Hematopoietic multipotent progenitor cell (in vitro differentiated cells): ENCODE measurements at places on chromosomes 5 and 9.

DNA sequence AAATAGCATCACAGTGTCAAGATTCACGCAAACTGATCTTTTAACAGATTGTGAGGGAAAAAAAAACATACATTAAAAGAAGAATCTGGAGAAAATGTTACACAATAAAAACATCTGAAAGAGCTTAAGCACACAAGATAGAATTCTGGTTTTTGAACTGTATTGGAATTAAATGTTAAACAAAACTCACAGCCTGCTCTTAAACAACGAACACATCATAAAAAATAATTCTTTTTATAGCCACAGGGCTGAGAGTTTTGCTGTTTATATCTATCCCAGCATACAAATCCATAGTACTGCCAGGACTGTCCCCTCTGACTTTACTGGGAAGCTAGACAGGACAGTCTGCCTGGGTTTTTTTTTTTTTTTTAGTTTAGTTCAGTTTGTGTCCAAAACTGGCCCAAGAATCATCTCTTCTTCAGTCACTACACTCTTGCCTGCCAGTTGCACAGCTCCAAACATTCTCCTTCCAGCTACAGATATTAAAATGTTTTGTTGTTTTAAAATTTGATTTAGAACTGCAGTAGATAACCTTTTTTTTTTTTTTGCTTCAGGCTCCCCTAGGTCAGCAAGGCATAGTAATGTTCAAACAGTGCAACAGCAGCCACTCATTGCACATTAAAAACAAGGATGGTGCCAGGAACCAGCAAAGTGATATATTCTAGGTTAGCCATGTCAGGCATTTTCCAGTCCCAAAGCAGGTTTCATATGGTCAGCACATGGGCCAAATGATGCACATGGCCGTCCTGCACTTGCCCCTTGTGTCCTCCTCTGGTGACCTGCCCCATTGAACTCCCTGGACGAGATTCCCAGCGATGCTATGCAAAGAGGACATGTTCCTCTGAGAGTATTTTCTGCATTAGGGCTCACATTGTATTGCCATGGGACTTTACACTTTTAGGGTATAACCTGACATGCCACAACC, 173.6 kb downstream of the ARL15 start:
- no peak for DNase-seq

GRCh38 chr9:129609486-129610212, 11.3 kb downstream of the C9orf50 start:
- no peak for DNase-seq

- no peak for DNase-seq
Measured at GRCh38 chr9:121324316-121324715, 45.7 kb downstream of the STOM start.

GRCh38 chr5:180390441-180391190, 37.5 kb upstream of the GFPT2 start:
- no peak for DNase-seq

DNA sequence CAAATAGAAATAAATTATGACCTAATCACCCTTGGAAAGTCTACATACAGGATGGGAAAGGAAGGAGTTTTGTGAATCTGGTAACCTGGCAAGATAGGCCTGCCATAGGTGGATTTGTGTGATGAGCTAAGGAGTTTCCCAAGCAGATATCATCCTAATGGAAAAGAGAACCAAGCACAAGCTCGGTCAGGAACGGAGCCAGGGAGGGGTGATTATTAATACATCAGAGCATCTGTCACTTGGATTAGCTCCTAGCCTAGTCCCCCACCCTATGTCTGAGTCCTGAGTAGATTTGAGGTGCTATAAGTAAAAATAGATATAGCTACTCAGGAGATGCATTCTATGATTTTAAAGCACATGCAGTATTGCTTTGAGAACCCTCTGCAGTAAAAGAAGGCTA, 57.3 kb upstream of the SMARCA2 start:
- DNase-seq = no peak

GRCh38 chr5:179255527-179256327, 89.5 kb downstream of the ADAMTS2 start:
- no peak for DNase-seq

- no peak for DNase-seq
Measured at GRCh38 chr9:77946296-77946695, 85.3 kb downstream of the GNAQ start.

GRCh38 chr9:73441890-73442818, 290.5 kb downstream of the ANXA1 start:
- no peak for DNase-seq

GRCh38 chr5:78821536-78822021, 163.5 kb downstream of the ARSB start:
- DNase-seq = no peak

GRCh38 chr5:158606233-158606632, 493.5 kb downstream of the EBF1 start:
- no peak for DNase-seq

- DNase-seq = no peak
Measured at GRCh38 chr5:135591277-135591676, 12.5 kb upstream of the CXCL14 start.

DNA sequence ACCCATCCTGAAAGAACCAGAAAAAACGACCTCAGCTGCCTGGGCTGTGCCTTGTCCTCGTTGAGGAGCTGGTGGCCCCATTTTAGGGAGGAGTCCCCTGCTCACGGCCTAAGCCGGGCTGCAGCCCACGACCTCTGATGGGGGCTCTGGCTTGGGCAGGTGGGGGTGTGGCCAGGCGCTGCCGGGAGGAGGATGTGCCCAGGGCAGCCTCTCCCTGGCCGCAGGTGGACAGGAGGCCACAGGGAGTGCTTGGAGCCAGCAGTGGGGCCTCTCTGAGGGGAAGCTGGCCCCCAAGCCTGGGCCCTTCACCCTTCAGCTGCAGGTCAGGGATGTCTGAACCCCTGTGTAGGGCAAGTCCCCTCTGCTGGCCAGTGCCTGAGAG, 2.5 kb downstream of the DIPK1B start:
- DNase-seq = no peak

DNA sequence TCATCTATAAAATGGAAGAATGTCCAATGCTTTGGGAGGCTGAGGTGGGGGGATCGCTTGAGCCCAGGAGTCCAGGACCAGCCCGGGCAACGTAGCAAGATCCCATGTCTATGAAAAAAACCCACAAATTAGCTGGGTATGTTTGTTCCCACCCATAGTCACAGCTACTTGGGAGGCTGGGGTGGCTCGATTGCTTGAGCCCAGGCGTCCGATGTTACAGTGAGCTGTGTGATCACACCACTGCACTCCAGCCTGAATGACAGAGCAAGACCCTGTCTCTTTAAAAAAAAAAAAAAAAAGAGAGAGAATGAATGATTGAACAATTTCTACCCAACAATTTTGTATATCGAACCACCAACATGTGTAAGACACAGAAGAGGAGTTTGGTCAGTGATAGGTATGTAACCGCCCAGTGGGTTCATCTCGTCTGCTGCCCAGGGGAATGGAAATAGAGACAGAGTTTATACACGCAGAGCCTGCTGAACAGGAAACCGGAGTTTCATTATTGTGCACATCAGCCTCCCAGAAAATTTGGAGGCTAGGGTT, 26.2 kb upstream of the ERGIC1 start:
- DNase-seq = no peak

DNA sequence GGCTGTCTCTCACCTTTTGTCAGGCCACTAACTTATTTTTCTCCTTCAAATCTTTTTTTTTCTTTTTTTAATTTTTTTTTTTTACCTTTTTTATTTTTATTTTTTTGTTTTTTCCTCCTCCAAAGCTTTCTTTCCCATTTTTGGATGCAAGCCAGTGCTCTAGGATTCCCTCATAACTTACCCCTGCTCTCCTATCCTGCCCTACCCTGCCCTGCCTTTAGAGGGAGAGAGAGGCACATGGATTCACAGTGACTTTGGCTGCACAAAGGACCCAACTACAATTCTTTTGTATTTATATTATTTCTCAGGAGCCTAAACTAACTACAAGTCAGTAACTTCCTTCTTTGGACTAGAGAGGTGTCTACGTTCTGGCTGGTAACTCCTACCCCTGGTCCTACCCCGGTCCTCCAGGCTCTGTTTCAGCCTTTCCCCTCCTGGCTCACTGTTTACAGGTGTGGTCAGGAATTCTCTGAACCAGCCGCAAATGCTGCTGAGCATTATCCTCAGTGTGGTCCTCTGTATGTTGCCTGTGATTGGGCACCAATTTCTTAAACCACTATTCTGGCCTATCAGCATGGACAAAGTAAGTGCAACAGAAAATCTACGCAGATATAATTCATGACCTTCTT, 8.4 kb upstream of the RUSC2 start:
- DNase-seq = peak; percentile 83

- DNase-seq = no peak
Measured at GRCh38 chr9:108444400-108445358, 411.1 kb downstream of the ACTL7B start.

DNA sequence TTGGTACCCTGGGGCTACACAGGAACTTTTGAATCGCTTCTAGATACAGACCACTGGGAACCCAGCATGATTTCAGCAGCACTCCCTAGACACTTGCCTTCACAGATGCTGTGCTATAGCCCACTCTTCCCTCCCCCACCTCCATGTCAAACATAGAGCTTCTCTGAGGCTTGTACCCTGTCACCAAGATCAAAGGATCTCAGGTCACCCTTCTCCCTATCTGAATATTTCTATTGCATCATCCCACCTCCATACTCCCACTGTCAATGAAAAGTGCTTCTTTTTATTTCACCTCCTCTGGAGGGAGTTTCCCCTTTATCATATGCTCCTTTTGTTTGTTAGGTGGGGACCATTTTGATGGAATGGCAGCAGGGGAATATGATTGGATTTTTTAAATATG, 29.2 kb upstream of the PHF24 start:
- no peak for DNase-seq

- no peak for DNase-seq
Measured at GRCh38 chr5:74243634-74244033, 396.9 kb downstream of the ENC1 start.

DNA sequence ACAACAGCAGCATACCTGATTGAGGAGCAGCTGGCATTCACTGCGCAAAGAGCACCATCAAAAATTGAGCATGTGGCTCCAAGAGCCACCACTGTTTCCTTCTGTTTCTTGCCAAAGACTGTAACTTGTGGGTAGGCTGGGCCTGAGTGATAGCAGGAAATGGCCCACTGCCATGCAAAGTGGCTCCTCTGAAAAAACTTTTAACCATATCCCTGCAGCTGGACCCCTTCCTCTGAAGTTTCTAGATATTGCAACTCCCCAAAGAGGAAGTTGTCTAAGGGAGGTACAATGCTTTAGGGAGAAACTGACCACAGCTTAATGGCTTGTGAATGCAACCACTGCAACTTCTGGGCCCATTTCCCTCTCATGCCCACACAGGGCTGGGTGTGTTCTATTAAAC, 355.4 kb upstream of the PDE4D start:
- peak; percentile 95 for DNase-seq

GRCh38 chr9:109437286-109437685, 60.8 kb downstream of the PTPN3 start:
- no peak for DNase-seq

GRCh38 chr5:43073597-43074546, 33.8 kb upstream of the ANXA2R start:
- peak; percentile 74 for DNase-seq

- DNase-seq = no peak
Measured at GRCh38 chr9:84331119-84331809, 9.3 kb downstream of the SLC28A3 start.

DNA sequence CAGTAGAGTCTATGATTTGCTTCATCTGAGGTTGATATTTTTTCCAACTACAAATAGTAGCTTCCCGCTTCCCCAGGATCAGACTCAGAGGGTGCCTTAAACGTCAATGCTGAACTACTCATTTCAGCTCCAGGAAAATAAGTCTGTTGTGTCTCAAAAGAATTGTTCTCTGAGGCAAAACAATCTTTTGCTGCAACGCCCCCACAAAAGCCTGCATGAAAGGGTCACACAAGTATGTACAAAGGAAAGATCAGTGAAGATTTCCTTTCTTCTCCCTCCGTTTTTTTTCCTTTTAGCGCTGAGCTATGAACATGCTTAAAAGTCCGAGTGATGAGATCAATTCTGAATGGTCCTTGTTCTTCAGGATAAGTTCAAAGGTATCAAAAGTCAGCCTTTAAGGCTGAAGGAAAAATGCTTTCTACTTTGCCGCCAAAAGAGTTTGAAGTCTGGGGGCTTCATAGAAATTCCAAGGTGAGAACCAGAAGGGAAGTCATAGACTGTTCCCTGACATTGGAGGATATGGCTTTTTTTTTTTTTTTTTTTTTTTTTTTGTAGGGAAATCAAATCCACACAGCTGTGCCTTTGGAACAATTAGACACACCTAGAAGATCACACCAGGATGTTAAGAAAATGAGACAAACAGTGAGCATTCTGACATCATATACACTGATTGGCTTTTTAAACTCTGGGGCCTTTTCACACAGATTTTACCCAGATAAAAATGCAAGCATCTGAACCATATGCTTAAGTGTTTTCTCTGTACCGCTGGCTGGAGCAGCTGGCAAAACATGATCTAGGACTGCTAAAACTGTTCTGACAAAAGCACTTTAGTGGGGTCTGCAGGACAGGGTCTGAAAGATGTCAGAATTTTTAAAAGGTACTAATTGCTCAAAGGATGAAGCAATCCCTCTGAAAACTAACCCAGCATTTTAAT, 329.3 kb downstream of the ENC1 start:
- DNase-seq = no peak

DNA sequence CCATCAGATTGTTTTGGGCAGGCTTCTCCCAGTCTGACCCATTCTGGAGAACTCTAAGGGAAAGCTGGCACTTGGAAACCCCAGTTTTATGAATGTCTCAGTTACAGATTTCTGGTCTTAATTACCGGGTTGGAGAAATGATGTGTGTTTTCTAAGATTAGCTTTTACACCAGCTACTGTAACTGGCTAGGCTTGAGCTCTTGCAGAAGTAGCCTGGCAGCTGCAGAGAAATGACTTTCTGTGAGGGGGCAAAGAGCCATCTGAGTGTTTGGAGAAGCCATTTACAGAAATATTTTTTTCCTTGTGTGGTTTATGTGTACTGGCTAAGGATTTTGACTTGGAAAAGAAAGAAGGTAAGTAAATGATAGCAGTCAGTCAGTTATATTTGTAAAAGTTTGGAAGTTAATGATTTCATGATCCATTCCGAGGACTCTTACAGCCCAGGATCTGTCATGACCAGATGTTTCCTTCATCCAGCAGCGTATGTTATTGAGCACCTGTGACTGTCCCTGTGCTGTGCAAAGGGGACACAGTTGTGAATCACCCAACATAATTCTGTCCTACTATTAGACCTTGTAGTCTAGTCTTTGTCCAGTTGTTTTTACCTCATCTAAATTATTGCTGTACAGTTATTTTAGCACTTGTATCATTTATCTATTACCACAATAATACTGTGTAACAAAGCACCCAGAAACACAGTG, 53.7 kb upstream of the GDNF start:
- no peak for DNase-seq

GRCh38 chr5:134647750-134648424, 698 bp upstream of the SEC24A start:
- DNase-seq = no peak

GRCh38 chr9:134267881-134268724, 58.2 kb upstream of the RXRA start:
- DNase-seq = peak; percentile 73

- DNase-seq = no peak
Measured at GRCh38 chr5:158858746-158859145, 241.0 kb downstream of the EBF1 start.
